ENCODE measurements at places on chromosomes 4 and X.

GRCh38 chrX:65985922-65986588 is 53.8 kb downstream of the VSIG4 start:
- peak; percentile 50 for DNase-seq

- DNase-seq: no peak
Observed at GRCh38 chr4:21226637-21227538, 526.6 kb downstream of the PACRGL start.

- DNase-seq: no peak
Observed at GRCh38 chr4:109703664-109704361, 568 bp upstream of the CASP6 start.

DNA sequence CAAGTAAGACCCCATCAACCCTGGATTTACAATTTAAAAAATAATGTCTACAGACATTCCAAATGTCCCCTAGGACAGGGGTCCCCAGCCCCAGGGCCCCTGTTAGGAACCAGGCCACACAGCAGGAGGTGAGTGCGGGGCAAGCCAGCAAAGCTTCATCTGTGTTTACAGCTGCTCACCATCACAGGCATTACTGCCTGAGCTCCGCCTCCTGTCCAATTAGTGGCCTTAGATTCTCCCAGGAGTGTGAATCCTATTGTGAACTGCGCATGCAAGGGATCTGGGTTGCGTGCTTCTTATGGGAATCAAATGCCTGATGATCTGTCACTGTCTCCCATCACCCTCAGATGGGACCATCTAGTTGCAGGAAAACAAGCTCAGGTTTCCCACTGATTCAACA is 146.1 kb downstream of the ATP10D start:
- DNase-seq: no peak

DNA sequence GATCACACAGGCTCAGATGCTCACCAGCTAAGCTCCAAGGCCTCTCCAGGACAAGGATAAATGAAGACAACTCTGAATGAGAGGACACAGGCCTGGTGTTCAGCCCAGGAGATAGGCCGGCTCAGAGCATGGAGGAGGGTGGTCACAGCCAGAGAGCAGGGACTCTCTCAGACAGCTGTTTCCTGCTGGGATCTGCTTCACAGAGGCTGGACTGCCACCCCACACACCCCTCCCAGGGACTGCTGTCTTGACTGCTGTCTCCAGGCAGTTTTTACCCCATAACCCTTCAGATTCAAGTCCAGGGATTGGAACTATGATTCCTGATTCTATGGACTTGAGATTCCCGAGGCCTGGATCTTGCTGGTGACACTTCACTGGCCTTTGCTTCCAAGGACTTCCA is 89.0 kb downstream of the SMIM20 start:
- no peak for DNase-seq

DNA sequence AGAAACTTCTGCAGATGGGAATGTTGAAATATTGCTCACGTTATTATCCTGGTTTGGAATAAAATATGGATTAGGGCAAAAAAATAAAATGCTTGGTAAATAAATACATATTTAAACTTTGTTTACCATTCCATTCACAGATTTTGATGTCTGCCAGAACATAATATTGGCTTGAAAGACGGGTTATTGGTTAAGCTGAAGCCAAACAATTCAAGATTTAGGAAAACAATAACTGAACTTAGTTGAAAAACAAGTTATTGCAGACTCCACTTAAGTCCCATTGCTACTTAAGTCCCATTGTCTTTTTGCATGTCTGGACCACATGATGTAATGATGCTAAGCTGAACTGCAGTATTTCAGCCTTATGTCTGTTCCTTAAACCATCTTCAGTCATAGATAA is 722.5 kb downstream of the FAT4 start:
- no peak for DNase-seq

DNA sequence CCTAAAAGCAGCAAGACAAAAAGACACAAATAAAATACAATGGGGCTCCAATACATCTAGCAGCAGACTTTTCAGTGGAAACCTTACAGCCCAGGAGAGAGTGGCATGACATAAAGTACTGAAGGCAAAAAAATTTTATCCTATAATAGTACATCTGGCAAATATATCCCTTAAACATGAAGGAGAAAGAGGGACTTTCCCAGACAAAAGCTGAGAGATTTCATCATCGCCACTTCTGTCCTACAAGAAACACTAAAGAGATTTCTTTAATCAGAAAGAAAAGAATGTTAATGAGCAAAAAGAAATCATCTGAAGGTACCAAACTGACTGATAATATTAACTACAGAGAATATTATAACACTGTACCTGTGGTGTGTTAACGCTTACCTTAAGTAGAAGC is 86.4 kb downstream of the ANKRD17 start:
- no peak for DNase-seq

- no peak for DNase-seq
Observed at GRCh38 chrX:29281078-29281742, 694.0 kb downstream of the IL1RAPL1 start.

DNA sequence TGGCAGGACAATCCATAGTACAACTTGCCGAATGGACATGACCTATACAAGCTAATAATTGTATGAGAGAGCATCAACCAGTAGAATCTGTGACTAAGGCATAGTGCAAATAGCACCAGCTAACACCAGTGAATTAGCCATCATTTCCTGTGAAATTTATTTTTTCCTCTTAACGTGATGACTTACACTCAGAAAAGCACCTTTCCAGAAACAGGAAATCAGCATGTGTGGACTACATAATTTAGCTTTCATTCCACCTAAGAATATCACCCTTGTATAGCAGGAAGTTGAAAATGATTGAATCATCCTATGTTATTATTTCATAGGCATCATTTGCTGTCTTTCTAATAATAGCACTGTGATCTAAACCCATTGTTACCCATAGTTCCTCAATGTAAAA is 1393.4 kb upstream of the PCDH7 start:
- no peak for DNase-seq

GRCh38 chr4:23972187-23972586 is 82.3 kb upstream of the PPARGC1A start:
- no peak for DNase-seq

DNA sequence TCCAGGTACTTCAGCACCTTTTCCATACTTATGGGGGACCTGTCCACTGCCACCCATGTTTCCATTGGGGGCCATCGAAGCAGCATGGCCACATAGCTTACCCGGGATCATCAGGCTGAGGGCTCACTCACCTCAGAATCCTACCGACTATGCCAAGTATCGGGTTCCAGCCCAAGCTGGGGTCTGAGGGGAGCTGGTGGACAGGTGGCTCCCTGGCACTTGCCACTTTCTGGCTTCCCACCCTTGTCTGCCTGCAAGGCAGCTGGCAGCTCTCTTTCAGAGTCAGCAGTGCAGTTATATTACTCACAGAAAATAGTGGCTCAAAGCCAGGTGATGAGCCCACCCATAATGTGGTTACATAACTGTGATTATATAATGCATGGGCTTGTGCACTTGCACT is 1153.8 kb downstream of the STIM2 start:
- no peak for DNase-seq

- DNase-seq: no peak
Observed at GRCh38 chrX:123807835-123808416, 51.9 kb upstream of the XIAP start.

DNA sequence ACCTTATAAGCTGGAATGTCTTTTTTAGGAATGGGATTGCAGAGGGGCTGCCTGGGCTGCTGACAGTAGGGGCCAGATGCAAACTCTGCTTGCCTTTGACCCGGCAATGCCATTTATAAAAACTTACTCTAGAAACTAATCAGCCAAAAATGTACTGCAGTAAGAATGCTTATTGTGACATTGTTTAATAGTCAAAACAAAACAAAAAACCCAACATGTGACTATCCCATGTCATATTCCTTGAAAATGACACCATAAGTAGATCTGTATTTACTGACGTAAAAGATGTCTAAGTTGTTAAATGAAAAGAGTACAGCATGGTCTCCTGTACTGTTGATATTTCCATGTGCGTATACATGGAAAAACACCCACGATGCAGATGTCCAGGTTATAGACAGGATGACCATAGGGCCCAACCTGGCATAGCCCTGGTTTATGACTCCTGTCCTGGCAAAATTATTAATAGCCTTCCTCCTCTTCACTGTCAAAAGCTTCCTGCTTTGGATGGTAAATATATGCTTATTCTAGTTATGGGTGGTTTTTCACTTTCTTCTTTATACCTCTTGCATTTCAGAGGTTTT is 138.9 kb downstream of the PTTG2 start:
- no peak for DNase-seq

DNA sequence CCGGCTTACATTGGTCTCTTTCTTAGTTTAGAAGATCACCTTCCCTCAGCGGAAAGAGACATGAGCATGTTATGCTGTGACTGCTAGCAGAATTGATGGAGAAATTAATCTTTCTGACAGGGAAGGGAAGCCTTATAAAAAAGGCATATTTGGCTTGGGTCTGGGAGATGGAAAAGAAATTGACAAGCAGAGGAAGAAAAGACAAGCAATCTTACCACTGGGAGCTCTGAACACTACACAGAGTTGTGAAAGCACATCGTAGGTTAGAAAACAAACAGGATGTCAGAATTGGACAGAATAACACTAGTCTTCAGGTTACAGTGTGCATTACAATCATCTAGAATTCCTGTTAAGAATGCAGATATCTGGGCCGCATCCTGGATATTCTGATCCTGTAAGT is 1493.8 kb upstream of the IGFBP7 start:
- DNase-seq: no peak

DNA sequence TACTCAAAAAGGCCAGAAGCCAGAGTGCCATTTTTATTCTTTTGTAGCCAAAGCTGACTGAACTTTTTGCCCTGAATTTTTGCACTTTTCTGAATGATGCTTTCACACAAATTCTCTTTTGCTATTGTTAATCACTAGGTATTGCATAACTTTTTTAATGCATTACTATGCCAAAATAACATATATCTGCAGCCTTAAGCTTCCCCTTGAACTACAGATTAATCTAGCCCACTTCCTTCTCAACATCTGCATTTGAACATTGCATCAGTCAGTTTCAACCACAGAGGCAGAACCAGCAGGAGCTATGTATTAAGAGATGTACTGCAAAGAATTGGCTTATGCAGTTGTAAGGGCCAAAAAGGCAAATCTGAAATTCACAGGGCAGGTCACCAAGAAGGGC is 197.6 kb upstream of the GYPA start:
- no peak for DNase-seq

Measured in activated CD4-positive, alpha-beta T cell treated with anti-CD3 and anti-CD28 coated beads, Interleukin-2, amount 50 U/mL, for 24 hours (primary cell).